Dorsolateral prefrontal cortex (tissue), 122 donors: ENCODE measurements at places on chromosomes 1 and 21.
A peak's percentile ranks its signal among the peaks of the same experiment; 100 is the strongest.

DNA sequence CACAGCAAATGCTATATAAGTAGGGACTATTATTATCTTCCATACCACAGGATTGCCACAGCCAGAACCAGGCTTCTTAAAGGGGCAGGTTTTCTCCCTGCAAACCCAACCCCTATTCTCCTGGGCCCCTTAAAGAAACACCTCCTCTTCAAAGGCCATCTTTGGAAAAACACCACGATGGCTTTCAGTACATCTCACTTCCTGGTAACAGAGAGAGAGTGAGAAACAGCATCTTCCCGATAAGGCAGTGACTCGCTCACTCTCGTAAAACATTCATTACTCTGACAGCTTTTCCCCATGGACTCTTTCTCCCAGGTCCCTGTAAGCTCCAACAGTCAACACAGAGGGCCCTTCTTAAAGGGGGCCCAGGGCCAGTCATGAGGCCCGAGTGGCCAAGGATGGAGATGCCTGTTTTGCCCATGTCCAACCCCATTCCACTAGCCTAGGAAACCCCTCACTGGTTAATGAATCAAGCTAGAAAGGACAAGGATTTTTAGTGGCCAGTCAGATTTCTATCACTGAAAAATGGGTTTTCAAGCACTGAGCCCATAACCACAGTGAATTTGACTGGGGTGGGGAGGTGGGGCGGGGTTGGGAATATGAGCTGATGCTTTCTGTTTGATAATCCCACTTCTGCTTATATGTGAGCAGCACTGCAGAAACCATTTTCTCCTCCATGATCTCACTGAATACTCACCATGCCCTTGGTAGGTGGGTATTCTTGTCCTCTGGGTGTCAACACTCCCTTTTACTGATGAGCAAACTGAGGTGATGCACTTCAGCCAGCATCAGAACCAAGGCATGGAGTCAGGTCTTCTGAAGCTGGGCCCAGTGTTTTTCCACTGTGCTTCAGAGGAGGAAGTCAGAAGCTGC is 3.6 kb upstream of the NAV1 start:
- no peak for DNase-seq

GRCh38 chr1:5389101-5389885 is 602.9 kb downstream of the NPHP4 start:
- no peak for DNase-seq

- peak; percentile 87 for DNase-seq
Observed at GRCh38 chr21:31514598-31514997, 144.9 kb upstream of the SOD1 start.

DNA sequence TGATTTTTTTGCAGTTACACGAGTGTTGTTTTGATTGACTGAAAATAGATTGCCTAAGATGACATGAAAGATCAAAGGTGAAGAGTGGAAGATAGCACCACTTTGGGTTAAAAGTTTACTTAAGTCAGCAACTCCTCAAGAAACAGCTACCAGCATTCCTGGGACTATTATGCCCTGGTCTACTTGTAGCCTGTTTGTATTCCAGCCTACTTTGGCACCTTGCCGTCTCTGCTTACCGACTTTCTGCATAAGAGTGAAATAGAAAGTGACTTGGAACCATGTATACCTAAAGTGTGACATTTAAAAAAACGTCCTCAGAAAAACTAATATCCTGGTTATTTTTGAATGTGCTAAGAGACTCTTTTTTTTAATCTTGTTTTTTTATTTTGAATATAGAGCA is 631.5 kb upstream of the PTBP2 start:
- DNase-seq = no peak

DNA sequence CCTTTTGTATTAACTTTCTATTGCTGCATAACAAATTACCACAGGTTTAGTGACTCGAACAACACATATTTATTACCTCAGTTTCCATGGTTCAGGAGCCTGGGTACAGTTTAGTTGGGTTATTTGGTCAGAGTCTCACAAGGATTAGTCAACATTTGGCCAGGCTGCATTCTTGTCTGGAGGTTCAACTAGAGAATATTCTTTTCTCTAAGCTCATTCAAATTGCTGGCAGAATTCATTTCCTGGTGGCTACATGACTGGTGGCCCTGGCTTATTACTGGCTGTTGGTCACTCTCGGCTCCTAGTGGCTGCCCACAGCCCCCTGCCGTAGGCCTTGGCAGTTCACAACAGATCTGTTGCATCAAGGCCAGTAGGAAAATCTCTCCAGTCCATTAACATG is 81.1 kb upstream of the ADAR start:
- no peak for DNase-seq

DNA sequence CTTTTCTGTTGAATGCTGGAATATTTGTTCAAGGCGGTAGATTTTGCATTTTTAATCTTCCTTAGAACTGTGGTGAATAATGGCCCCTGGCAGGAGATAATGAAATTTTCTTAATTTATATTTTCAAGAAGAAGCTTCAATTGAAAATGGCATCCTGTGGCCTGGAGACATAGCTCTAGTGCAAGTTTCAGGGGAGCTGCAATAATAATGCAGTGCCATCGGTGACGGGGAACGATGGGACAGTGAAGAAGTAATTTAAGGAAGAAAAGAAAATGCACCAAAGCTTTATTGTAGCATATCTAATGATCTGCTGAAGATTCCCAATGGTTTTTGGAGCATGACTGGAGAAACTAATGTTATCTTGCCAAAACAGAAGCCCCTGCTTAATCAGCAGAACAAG is 128.4 kb downstream of the ADGRL2 start:
- DNase-seq = no peak

- no peak for DNase-seq
Observed at GRCh38 chr1:243471026-243471685, 215.3 kb downstream of the SDCCAG8 start.

- DNase-seq = no peak
Observed at GRCh38 chr21:38475519-38475918, 22.8 kb downstream of the ERG start.

DNA sequence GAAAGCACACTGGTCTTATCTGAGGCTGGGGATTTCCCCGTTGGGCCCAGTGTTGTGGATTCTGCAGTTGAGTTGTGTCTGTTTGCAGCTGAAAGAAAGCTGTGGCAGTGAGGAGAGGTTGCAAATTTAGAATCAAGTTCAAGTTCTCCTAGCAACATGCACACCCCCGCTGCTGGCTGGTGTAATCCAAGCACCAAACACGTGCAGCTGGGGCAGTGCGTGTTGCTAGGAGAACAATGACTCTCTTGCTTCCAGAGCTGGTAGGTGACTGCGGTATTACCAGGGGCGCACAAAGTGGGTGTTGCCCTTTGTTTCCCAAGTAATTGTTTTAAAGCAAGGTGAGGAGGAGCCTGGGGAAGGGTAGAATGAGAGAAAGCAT is 91.5 kb downstream of the IER5 start:
- peak; percentile 78 for DNase-seq

- no peak for DNase-seq
Observed at GRCh38 chr1:17101261-17101660, 18.0 kb downstream of the PADI2 start.

DNA sequence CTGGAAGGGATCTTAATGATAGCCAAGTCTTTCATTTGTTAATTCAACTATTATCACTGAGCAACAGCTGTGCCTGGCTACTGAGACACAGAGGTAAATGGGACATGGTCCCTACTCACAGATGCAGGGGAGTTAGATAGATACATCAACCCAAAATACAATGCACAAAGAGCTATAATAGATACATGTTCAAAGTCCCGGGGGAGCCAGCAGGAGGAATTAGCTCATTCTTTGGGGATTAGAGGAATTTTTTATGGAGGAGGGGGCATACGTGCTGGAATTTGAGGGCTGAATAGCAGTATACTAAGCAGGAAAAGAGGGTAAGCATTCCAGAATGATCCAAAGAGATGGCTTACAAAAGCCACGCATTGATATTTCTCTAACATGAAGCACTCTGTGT is 34.6 kb downstream of the C8B start:
- no peak for DNase-seq

GRCh38 chr1:243471754-243472745 is 216.2 kb downstream of the SDCCAG8 start:
- DNase-seq = no peak

GRCh38 chr1:24695202-24695974 is 49.9 kb upstream of the CLIC4 start:
- DNase-seq = no peak

DNA sequence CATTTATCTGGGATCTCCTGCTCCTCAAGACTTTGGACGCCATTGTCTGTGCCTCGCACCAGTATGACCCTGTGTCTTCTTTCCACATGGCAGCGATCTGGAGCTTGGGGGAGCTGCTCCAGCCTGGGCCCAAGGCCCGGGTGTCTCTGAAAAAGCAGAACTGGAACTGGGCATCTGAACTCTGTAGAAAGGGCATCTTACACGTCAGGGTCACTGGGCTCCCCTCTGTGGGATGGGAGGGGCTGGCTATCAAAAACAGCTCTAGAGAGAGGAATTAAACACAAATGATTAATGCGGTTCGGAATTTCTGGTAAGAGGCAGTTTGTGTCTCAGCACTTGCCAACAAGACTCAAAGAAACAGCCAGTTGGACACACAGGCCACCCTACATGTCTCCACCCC is 16.1 kb downstream of the FCRL1 start:
- no peak for DNase-seq

GRCh38 chr1:205028924-205029323 is 14.1 kb upstream of the CNTN2 start:
- no peak for DNase-seq

DNA sequence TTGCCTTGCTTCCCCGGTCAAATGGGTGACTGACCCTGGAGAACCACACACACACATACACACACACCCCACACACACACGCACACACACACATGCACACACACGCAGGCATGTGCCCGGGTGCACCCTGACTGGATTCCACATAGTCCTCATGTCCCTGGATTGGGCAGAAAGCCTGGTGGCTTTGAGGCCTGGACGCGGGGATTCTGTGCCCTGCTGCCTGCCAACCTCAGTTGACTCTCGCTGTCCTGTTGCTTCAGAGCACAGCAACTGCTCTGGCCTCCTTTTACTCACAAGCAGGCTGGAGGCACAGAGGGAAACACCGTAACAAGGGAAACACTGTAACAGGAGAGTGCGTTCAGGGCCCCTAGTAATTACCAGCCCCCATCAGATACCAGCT is 6.4 kb downstream of the RORC start:
- no peak for DNase-seq

GRCh38 chr1:164225011-164225410 is 334.0 kb upstream of the PBX1 start:
- DNase-seq = no peak

GRCh38 chr1:6278263-6278662 is 17.4 kb upstream of the GPR153 start:
- no peak for DNase-seq

GRCh38 chr1:155057788-155058211 is 5.7 kb upstream of the EFNA4 start:
- DNase-seq = no peak

DNA sequence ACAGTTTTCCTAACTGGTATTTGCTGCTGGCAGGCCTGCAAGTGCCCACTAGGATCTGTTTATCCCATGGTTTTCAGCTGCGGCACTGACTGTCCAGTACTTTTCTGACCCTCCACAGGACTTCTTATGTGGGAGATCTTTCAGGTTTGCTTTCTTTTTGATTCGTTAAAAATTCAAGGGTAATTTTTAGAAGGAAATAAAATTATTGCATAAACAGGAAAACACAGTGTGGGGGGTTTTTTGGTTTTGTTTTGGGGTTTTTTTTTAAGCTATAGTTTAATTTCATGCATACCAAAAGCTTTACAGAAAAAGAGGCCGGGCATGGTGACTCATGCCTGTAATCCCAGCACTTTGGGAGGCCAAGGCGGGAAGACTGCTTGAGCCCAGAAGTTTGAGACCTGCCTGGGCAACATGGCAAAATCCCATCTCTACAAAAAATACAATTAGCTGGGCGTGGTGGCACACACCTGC is 3.6 kb downstream of the NIBAN1 start:
- no peak for DNase-seq

- DNase-seq = no peak
Observed at GRCh38 chr1:172286629-172287076, 133.8 kb upstream of the C1orf105 start.

DNA sequence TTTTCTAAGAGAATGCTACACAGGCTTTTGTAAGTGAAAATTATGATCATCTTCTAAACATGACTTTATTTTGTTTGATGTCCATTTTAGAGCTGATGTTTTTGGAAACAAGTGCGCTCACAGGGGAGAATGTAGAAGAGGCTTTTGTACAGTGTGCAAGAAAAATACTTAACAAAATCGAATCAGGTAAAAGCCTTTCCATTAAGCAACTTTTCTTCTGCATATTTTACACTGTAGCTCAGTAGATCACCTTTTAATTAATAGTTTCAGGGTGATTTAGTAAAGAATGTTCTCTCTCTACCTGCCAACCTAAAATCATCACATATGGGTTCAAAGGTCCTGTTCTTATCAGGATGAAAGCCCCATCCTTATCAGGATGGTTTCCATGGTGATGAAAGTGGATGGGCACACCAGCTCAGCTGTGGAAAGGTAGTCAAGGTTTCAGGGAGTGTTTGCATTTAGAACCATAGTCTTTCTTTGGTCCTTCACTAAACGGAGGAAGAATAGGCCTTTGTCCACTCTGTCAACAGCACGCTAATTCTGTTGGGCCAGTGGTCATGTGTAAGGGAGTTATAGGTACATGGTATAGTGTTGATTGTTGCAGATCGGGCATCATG is 28.1 kb downstream of the RAB4A start:
- no peak for DNase-seq

GRCh38 chr1:201143726-201144635 is 10.3 kb downstream of the TMEM9 start:
- DNase-seq = peak; percentile 60

- DNase-seq = no peak
Observed at GRCh38 chr1:2936559-2937515, 84.4 kb upstream of the ACTRT2 start.

DNA sequence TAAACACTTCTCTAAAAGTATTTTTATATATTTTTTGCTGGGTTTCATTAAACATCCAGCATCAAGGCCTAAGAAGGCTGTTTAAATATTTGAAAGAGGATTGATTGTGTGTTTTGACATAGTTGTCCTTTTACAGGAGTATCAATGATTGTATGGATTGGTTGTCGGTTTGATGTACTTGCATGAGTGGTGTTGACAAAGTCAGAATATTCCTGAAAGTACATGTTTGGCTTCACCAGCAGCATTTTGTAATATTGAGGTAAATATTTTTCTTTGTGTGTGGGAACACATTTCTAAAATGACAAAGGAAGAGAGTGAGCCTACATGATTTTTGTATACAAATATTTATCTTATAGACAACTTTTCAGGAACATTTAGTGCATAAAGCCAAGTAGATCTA is 269.7 kb downstream of the PTBP2 start:
- DNase-seq = no peak
